ENCODE measurements at places on chromosomes 11 and 22.

GRCh38 chr11:131422496-131422895 is 52.1 kb downstream of the NTM start:
- DNase-seq: no peak

- no peak for DNase-seq
Measured at GRCh38 chr11:122803716-122804115, 34.6 kb upstream of the CRTAM start.

DNA sequence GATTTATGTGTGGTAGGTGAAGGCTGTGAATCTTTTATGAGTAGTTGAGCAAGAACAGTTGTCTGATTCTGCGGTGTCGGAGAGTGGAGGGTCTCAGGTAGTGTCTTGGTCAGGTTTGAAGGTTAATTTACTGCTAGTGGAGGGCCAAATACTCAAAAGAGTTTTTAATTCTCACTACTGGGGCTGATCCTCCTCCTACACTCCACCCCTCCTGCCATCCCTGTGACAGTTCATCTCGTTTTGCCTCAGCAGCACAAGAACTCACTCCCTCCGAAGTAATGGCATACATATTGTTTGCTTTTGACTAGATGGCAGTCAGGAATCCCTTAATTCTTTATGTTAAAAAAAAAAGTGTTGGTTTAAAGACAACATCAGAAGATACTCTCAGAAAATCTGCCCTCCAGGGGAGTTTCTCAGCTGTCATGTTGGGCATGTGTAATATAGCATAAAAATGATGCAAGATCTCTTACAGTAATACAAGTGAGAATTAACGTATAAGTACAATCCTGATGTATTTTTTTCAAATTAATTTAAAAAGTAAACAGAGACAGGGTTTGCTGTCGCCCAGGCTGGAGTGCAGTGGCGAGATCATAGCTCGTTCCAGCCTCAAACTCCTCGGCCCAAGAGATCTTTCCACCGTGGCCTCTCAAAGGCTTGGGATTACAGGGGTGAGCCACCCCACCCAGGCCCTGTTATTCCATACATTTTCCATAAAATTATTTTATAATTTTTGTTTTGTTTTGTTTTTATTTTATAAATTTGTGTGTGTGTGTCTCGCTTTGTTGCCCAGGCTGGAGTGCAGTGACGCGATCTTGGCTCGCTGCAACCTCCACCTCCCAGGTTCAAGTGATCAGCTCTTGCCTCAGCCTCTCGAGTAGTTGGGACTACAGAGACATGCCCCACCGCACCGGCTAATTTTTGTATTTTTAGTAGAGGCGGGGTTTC is 1.3 kb downstream of the FAR1 start:
- no peak for DNase-seq

DNA sequence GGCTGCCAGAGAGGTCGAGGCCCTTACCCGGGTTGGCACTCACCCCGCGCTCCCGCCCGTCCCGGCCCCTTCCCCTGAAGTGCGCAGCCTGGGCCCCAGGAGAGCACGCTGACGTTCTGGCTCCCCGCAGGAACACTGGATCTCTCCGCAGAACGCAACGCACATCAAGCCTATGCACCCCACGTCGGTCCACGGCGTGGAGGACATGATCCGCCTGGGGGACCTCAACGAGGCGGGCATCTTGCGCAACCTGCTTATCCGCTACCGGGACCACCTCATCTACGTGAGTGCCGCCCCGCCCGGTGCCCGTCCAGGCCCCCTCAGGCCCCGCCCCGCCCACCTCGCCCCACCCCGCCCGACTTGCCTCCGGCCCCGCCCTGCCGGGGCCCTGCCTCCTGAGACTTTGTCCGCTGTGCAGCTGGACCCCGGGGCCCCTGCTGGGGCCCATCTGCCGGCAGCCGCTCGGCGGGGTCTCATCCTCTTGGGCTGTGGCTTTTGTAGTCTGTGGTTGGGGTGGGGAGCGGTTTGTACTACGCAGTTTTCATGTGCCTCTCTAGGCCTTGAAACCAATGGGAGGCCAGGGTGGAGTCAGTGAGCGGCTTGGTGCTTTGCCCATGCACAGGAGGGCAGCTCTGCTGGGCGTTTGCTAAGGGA is 19.7 kb downstream of the MYO7A start:
- peak; percentile 30 for DNase-seq

DNA sequence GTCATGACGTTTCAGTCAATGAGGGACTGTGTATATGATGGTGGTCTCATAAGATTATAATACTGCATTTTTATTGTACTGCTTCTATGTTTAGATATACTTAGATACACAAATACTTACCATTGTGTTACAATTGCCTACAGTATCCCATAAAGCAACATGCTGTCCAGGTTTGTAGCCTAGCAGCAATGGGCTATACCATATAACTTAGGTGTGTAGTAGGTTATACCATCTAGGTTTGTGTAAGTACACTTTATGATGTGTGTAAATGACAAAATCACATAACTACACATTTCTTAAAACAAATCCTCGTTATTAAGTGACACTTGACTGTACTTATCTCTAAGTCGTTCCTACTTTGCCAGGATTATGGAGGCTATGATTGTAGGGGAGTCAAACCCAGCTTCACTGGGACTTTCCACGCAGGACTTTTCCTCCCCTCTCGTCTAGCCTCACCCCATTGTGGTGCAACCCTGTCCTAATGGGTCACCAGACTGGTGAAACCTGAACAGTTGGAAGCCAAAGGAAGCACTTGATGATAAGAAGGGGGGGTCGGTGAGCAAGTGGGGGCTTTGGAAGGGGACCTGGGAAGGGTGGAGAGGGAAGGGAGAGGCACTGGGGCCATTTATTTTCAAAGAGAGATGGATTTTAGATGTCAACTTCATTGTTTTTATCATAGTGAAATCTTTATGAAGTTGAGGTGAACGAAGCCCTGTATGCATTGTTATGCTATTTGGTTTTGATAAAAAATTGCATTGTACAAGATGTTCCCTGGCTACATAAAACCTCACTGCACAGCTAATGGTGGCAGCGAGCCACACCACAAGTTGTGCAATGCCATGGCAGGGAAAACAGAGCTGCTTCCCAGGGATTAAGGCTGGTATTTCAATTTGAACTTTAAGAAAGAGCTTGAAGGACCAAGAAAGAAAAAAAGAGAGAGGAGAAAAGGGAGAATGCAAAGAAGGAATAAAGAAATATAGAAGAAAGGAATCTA is 129.1 kb downstream of the EHF start:
- DNase-seq: no peak

DNA sequence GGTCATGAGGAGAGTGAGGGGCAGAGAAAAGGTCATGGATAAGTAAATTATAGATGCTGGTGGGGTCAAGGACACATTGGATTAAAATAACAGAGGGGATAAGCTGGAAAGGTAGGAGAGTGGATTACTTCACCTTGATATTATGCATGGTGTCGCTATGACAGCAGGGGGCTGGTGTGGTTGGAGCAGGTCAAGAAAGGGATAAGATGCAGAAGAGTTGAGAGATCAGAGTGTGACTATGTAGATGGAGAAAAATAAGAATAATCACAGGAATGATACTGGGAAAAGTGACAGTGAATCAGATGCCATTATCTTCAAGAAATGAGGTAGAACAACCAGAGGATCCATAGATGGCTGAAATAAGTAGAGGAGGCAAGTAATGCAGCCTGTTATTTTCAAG is 29.4 kb upstream of the AMOTL1 start:
- DNase-seq: no peak

- peak; percentile 68 for DNase-seq
Measured at GRCh38 chr11:59615120-59615636, 396 bp downstream of the OSBP start.

DNA sequence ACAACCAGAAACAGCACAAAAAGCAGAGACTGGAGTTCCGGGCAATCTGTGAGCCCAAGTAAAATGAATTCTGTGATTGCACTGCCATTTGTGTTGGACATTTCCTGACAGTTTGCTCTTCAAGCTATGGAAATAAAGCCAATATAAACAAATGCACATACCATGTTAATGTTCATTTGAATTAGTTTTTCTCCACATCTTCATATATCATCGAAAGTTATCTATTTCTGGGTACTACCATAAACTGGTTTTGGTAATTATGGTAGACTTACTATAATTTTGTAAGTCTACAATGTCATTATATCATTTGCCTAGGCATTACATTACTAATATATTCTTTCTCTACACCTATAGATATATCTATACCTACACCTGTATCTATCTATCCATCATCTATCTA is at the start of gene OR5M11:
TSS of gene OR5M11 (minus strand) at position 101 of the 400 bp plus-strand sequence. CDS start at position 101, 0 bp downstream.
- DNase-seq: no peak

DNA sequence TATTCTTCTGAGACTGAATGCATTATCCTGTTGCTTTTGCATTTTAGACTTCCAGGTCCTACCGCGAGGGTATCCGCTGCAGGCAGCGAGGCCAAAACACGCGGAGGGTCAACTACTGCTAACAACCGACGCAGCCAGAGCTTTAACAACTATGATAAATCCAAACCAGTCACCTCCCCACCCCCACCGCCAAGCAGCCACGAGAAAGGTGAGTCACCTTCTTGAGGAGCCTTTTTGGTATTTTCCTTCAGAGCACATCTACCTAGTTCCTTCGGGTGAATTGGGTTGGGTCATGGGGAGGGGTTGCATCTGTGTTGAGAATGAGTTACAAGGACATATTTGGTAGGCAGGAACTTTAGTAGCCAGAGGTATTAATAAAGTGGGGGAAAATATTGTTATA is 179.8 kb downstream of the NAV2 start:
- DNase-seq: no peak

GRCh38 chr22:35054064-35054463 is 11.9 kb upstream of the ISX start:
- DNase-seq: no peak

- no peak for DNase-seq
Measured at GRCh38 chr11:111730871-111731591, 35.2 kb downstream of the PPP2R1B start.

DNA sequence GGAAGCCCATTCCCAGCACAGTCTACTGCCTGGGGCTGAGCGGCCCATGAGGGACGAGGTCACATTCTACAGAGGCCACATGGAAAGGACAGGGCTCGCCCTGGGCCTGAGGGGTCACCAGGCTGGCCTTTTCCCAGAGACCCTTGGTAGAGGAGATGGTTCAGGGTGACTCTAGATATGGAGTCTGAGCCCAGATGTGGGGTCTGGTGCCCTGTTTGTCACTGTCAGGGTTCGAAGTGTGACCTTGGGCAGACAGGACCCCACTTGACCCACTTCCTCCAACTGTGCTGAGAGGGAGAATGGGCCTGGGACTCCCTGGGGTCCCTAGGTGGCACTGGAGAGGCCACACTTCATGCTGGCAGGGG is 81.0 kb downstream of the MYEOV start:
- DNase-seq: no peak

DNA sequence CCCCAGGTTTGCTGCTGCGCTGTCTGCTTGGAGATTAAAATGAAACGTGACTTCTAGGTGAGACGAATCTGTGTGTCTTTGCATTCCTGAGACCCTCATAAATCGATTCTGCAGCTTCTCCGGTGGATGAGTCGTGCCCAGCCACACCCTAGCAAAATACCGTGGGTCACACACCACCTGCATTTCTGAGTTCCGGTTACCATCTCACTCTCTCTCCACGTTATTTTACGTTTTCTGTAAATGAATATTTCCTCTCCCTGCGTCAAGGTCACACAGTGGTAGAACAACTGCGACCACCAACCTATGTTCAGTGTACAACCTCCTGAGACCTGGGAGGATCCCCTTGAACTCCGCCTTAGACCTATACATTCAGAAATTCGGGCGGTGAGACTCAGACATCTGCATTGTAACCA is 1.1 kb downstream of the YWHAH start:
- DNase-seq: no peak

DNA sequence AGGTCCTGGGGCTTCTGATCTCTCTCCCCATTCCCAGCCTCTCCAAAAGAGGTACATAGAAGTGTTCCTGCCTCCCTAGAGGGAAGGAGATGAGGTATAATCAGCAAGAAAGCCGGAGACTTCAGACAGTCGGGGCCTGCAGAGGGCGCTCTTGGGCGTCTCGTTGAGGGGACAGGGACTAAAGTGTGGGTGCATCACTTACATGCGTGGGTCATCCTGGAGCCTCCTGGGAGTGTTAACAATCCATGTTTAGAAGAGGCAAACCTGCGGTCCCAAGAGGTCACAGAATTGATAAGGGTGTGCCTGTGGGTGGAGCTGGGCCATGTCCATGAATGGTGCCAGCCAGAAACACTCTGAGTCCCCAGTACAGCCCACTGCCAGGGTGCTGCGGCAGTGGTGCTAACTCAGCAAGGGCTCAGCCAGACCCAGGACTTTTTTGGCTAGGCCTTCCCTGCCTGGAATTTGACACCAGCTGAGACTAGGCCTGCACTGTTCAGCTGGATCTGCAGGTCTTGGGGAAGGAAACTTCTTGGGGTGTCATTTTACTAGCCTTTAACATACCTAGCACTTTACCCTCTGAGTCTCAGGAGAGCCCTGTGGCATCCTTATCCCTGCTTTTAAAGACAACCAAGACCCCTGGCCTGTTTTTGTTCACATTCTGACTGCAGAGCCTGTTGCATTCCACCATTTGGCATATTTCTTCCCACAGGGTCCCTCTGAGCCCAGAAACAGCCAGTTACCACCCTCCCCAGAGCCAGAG is 5.5 kb downstream of the YDJC start:
- peak; percentile 24 for DNase-seq

GRCh38 chr11:131913267-131913666 is 542.9 kb downstream of the NTM start:
- DNase-seq: no peak

Data from CD4-positive, alpha-beta T cell treated with Interleukin-4 for 4 hours (primary cell).